ENCODE measurements at places on chromosomes 7 and 10.
A peak's percentile ranks its signal among the peaks of the same experiment; 100 is the strongest.

DNA sequence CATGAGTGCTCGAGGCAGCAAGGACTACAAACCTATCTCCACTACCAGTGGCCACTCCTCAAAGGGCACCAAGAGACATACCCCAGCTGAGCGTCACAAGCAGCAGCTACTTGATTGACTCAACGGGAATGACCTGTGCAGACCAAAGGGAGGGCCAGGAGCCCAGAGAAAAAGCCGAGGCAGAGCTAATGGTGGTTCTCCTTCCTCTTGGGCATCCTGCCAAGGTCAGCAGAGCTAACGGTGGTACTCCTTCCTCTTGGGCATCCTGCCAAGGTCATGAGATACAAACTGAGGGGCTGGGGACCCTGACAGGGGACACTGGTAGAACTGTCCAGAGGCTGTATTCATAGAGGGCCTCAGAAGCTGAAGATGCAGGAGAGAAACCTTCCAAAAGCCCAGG lies 60.4 kb downstream of the FAM53B start:
- DNase-seq: no peak

- DNase-seq: no peak
Measured at GRCh38 chr10:129658376-129659072, 191.5 kb downstream of the MGMT start.

DNA sequence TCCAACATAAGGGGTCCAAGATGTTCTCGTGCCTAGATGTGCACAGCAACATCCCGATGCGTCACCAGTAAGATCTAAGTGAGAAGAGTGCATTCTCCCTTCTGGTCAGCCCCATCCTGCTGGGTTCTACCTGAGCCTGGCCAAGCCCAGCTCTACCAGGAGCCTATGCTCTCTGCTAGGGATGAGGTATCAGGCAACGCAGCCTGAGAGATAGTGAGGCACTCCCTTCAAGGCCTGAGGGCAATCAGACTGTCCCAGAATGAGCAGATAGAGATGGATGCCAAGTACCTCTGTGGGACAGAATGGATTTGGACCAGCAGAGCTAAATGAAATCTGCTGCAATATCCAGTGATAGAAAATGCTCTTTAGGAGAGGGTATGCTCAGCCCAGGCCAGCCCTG lies 26.7 kb downstream of the DDC start:
- no peak for DNase-seq

DNA sequence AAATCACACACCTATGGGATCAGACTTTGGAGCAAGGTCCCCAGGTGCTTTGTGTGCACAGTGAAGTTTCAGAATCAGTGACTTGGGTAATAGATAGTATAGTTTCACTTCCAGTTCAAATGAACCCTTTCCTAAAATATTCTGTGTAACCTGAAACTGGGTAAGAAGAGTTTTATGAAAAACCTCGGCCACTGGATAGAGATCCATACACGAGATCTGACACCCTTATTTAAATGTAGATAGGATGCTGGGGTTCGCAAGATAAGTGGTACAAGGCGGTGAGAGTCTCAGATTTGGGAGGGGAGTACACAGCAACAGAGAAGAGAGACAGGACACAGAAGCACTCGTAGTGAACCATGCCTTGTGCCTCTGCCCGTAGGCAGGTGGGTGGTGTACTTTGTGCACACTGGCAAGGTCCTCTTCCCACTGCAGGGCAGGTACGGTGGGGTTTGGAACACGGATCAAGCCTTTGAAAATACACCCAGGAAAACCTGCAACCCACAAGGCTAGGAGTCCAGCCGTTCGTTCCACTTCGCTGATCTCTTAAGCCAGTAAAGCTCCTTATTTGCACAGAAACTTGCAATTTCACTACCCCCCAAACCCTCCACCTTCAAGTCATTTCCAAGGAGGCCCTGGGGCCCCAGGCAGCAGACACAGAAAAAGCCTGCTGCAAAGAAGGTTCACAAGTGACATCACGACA lies 162.8 kb downstream of the USP6NL start:
- no peak for DNase-seq

DNA sequence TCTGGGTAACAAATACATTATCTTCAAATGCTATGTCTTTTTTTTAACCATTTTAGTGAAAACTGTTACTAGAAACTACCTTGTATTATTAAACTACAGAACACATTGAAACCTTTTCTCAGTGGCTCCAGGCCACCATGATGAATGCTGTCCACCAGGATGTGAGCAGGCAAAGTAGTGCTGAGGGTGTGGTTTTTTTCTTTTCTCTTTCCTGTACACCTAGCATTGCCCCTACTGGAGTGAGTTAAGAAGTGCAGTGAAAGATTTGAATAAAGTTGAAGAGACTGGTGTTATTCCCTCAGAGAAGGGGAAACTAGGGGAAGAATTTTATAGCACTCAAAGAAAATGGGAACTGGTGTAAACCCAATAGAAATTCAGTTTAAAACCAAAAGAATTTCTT lies 120.0 kb upstream of the SAMD8 start:
- DNase-seq: no peak

- DNase-seq: no peak
Measured at GRCh38 chr10:90125456-90126255, 424.3 kb downstream of the KIF20B start.

DNA sequence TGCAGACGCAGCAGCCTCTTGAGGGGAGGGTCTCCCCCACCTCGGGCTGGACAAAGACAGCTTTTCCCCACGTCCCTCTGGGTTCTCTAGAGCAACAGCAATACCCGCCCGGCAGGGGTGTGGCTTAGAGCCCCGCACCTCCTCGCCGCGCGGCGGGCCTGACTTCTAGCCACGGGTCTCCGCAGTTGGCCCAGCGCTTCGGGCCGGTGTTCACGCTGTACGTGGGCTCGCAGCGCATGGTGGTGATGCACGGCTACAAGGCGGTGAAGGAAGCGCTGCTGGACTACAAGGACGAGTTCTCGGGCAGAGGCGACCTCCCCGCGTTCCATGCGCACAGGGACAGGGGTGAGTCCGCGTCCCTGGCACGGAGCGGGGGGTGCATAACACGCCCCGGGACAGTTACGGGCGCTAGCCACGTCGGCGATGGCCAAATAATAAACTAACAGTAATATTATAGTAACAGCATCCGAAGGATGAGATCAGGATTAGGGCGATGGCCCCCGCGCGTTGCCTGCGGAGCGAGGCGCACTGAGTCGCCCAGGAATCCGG lies 1.2 kb downstream of the CYP2E1 start:
- no peak for DNase-seq

- no peak for DNase-seq
Measured at GRCh38 chr10:125066764-125067450, 93.5 kb downstream of the CTBP2 start.

- DNase-seq: no peak
Measured at GRCh38 chr10:100728928-100729861, 16.2 kb upstream of the PAX2 start.

- DNase-seq: peak; percentile 20
Measured at GRCh38 chr10:126387041-126387921, 996 bp downstream of the ADAM12 start.
